ENCODE measurements at places on chromosomes 3 and 15. TPM values are rescaled to one million over a fixed set of nuclear protein-coding genes. Genes with fewer than 3 reads are reported as not detected.

DNA sequence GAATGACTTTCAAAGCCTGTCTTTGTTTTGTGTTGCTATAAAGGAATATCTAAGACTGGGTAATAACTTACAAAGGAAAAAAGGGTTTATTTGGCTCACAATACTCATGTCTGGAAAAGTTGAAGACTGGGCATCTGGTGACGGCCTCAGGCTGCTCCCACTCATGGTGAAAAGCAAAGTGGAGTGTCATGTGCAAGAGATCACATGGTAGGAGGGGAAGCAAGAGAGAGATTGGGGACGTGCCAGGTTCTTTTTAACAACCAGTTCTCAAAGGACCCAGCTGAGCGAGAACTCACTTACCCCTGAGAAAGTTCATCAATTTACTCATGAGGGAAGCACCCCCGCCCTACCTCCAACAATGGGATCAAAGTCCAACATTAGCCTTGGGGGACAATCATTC lies 929.4 kb downstream of the ROBO1 start:
- no peak for DNase-seq

DNA sequence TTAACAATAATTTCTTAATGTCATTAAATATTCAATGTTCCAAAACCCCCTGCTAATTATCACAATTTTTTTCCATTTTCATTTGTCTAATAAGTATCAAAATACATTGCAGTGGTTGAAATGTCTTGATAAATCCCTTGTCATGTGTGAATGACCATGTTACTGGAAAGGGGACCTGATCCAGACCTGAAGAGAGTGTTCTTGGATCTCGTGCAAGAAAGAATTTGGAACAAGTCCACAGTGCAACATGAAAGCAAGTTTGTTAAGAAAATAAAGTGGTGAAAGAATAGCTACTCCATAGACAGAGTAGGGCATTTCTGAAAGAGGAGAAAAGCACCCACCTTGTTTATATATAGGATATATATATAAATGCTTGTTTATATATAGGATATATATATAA lies 10.4 kb upstream of the SELENOK start:
- DNase-seq, result no peak

- no peak for DNase-seq
These were observed 356.7 kb downstream of the PDCD6IP start for GRCh38 chr3:34155108-34155507.

DNA sequence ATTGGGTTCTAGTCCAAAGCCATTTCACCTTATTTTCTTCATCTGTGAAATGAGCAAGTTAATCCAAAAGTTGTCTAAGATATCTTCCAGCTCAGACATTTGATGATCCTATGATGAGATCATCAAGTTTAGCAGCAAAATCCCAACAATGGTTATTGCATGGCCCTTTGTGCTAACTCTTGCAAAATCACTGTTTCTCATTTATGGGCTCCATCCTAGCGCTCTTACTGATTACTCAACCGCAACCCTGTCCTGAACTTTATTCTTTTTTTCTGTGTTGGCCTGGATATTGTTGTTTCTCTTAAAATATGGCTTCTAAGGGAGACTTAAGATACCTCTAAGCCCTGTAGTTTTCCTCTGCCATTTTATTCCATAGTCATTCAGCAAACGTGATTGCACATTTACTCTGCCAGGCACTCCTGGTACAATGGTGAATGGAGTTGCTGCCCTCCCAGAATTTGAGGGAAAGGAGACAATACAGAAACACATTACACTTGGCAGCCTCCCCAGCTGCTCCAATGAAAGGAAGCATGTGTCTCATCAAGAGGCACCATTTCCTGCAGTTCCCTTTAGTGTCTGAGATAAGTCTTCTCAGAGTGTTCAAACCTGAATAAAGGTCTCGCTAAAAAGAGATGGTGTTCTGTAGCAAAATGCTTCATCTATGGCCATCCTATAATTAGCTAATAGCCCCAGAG lies 4.4 kb downstream of the GXYLT2 start:
- no peak for DNase-seq

GRCh38 chr3:72482589-72483321 lies 365.5 kb downstream of the SHQ1 start:
- peak; percentile 72 for DNase-seq

PAK2 gene
- 83.3 TPM for total RNA-seq

C3orf49 gene
- total RNA-seq, result not detected

CD200 gene
- 0.17 TPM for total RNA-seq

Data from natural killer cell treated with Interleukin-12 subunit alpha and Interleukin-12 subunit beta and Interleukin-15 and Interleukin-18, amount 100 ng/mL, for 72 hours (primary cell).